PC-3 (cell line): ENCODE measurements at places on chromosomes 6 and 20. TPM values are rescaled to one million over a fixed set of nuclear protein-coding genes. Genes with fewer than 3 reads are reported as not detected.
A peak's percentile ranks its signal among the peaks of the same experiment; 100 is the strongest.

The NHSL1 gene
- 4.8 and 6.1 TPM in 2 replicates for total RNA-seq

The BFSP1 gene
- total RNA-seq: 2.2 and 2.7 TPM in 2 replicates

The INSM1 gene
- total RNA-seq: 0.04 TPM in 1 of 2 replicates, not detected in the other

The FRK gene
- total RNA-seq: 0.46 and 0.66 TPM in 2 replicates

DNA sequence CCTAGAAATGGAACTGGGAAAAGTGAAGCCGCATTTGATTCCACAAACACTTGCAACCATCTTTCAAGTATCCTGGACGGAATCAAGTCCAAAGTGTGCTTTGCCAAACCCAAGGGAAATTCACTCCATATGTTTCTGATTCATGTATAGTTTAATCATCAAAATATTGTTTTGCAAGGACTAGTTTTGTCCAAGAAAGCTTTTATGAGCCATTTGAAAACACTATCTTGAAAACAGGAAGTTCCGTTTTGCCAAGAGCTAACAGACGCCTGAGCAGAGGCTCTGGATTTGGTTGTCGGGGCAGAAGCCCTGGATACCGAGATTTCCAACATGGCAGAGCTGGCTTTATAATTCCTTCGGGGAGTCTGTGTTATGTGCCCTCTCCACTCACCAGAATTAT lies 251.1 kb downstream of the PHACTR1 start:
- no peaks in the 10 kb centered on the region for H3K36me3 ChIP-seq
- no peaks in the 10 kb centered on the region for H3K4me1 ChIP-seq
- no peak overlapping the region for H3K4me3 ChIP-seq

GRCh38 chr6:137150072-137150471 lies 23.4 kb downstream of the IL22RA2 start:
- H3K27ac ChIP-seq: no peak overlapping the region
- H3K4me1 ChIP-seq: no peaks in the 10 kb centered on the region
- no peak for DNase-seq

DNA sequence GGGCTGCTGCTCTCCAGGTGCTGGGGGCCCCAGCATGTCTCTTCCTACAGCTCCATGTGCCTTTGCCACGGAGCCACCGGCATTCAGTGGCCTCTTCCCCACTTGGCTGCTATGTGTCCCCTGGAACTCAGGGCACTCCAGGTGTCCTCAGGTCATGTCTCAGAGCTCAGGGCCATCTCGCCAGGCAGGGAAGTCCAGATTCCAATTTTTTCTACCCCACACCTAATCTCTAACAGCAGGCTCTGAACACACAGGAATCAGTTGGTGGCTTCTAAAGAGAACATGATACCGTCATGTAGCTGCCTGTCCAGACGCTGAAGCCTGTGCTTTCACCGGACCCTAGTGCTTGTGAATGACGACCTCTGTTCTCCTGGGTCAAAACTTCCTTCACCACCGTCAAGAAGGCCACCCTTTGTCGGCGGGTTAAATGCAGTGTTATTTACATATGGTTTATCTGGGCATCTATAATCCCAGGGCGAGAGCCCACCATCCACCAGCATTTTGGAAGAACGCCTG lies 4.2 kb upstream of the SLCO4A1 start:
- peaks cover 8% of the 10 kb centered on the region for H3K4me1 ChIP-seq
- H3K27ac ChIP-seq: no peak overlapping the region
- no peaks in the 10 kb centered on the region for H3K36me3 ChIP-seq
- no peak overlapping the region for H3K4me3 ChIP-seq

GRCh38 chr6:167350275-167350696 lies 25.4 kb downstream of the TTLL2 start:
- H3K27me3 ChIP-seq: 0 out of 2 replicates have a peak, but pooled peaks cover 3% of the 10 kb centered on the region
- H3K36me3 ChIP-seq: no peaks in the 10 kb centered on the region

GRCh38 chr6:73657201-73657600 lies 3.4 kb upstream of the SLC17A5 start:
- DNase-seq: peak; percentile 14
- no peaks in the 10 kb centered on the region for H3K27me3 ChIP-seq
- H3K36me3 ChIP-seq: no peaks in the 10 kb centered on the region
- 0 out of 2 replicates have a peak overlapping the region, but pooled peaks have one; percentile 4 for H3K4me3 ChIP-seq
- peaks cover 25% of the 10 kb centered on the region for H3K4me1 ChIP-seq

DNA sequence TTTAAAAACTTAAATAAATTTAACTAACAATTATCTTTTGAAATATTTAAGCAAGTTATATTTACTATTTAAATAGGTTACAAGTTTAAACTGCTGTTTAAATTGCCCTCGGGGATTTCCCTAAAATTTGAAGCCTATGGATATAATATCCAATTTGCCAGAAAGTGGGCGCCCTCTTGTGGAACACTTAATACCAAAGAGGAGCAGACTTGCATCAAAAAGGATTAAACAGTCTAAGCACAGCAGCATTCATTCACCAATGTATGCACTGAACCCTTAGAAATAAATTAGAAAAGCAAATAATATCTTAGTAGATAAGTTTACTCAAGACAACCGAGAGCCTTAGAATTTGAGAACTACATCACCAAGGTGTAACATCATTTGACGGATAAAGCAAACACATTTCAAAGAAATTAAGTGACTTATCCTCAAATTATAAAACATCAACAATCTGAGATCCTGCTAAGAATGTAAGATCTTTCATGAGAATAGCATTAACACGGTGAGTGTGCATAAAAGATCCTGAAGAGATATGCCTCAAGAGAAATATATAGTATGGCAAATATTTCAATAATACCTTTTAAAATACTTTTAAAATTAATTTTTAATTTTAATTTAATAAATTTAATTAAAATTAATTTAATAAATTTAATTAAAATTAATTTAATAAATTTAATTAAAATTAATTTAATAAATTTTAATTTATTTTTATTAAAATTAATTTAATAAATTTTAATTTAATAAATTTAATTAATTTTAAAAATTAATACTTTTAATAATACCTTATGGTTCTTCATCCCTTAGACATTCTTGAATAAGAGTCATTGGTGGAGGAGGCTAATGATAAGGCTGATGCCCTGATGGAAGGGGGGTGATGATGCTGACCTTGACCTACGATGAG lies 11.5 kb upstream of the MEP1A start:
- no peak overlapping the region for H3K27ac ChIP-seq
- H3K4me3 ChIP-seq: no peak overlapping the region
- DNase-seq: peak; percentile 87
- H3K4me1 ChIP-seq: no peaks in the 10 kb centered on the region

GRCh38 chr6:124164343-124164742 lies 360.7 kb downstream of the NKAIN2 start:
- no peaks in the 10 kb centered on the region for H3K27me3 ChIP-seq
- H3K4me3 ChIP-seq: no peak overlapping the region
- no peaks in the 10 kb centered on the region for H3K36me3 ChIP-seq
- no peaks in the 10 kb centered on the region for H3K4me1 ChIP-seq

GRCh38 chr6:69489970-69490369 lies 306.8 kb downstream of the LMBRD1 start:
- no peak overlapping the region for H3K27ac ChIP-seq
- no peaks in the 10 kb centered on the region for H3K27me3 ChIP-seq
- no peaks in the 10 kb centered on the region for H3K36me3 ChIP-seq
- H3K4me1 ChIP-seq: no peaks in the 10 kb centered on the region
- no peak for DNase-seq

GRCh38 chr6:11018225-11018624 lies 25.9 kb downstream of the ELOVL2 start:
- no peaks in the 10 kb centered on the region for H3K36me3 ChIP-seq
- no peaks in the 10 kb centered on the region for H3K27me3 ChIP-seq
- no peak overlapping the region for H3K4me3 ChIP-seq
- no peak overlapping the region for H3K27ac ChIP-seq

- peaks cover 23% of the 10 kb centered on the region for H3K4me1 ChIP-seq
- peak; percentile 91 for DNase-seq
- H3K36me3 ChIP-seq: no peaks in the 10 kb centered on the region
- H3K4me3 ChIP-seq: peak overlapping the region; percentile 73
Measured at GRCh38 chr6:26312501-26313397, 52.2 kb upstream of the BTN3A2 start.

DNA sequence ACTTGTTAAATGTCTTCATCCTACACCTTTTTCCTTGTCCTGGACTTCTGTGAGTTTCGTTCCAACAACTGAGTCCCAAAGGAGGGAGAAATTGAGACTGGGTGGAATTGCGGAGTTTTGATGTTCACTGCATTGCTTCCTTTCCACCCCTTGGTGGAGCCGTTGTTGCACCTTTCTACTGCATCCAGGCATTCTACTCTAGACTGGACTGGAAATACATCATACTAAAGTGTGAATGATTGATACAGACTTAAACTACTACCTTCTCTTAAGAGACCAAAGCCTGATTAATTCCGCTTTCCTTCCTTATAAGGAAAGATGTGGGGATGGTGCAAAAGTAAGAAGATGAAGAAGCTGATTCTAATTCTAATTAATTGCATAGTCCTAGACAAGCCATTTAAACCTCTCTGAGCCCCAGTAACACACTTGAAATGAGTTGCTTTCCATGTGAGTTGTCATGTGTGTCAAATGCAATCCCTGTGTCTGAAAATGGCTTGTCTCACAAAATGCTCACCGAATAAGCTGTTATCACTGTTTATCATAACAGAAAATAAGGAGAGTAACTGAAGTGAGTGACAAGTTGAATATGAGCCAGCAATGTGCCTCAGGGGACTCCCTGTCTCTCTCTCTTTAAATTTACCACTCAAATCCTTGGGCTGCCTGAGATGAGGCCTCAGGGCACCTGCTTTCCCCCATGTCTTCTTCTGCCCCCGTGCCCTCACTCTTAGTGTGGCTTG lies 338.3 kb upstream of the CHD6 start:
- H3K4me1 ChIP-seq: no peaks in the 10 kb centered on the region
- no peaks in the 10 kb centered on the region for H3K27me3 ChIP-seq
- DNase-seq: peak; percentile 28
- no peak overlapping the region for H3K4me3 ChIP-seq
- H3K36me3 ChIP-seq: no peaks in the 10 kb centered on the region

DNA sequence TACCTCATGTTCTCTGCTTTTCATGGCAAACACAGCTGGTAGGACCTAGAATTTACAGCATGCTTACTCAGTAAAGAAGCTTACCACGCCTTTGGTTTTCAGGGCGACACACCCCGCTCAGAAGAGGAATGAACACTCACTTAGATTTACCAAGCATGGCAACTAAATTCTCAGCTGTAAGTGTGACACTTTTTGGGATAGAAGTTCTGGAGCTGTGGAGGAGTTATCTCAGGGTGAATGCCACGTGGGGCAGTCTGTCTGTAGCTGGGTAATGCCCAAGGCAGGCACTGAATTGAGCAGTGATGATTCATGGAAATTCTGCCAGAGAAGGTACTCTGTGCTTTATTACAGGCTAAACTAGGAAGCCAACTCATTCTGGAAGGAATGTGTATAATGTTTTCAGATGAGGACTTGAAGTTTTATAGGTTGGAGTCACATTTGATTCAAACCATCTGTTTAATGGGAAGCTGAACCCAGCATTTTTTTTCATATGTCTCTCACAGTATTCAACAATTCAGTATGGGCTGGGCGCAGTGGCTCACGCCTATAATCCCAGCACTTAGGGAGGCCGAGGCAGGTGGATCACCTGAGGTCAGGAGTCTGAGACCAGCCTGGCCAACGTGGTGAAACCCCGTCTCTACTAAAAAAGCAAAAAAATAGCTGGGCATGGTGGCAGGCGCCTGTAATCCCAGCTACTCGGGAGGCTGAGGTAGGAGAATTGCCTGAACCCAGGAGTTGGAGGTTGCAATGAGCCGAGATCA lies 3.5 kb upstream of the PRIM2 start:
- H3K4me3 ChIP-seq: peak overlapping the region; percentile 34; the same call in 1 of the 2 replicates
- H3K27me3 ChIP-seq: no peaks in the 10 kb centered on the region
- peaks cover 47% of the 10 kb centered on the region for H3K4me1 ChIP-seq
- H3K36me3 ChIP-seq: no peaks in the 10 kb centered on the region
- DNase-seq: peak; percentile 97

GRCh38 chr20:10603971-10604864 lies 69.6 kb downstream of the JAG1 start:
- peak; percentile 96 for DNase-seq
- H3K36me3 ChIP-seq: peaks cover 16% of the 10 kb centered on the region
- peak overlapping the region; percentile 97 for H3K27ac ChIP-seq
- H3K4me1 ChIP-seq: peaks cover 39% of the 10 kb centered on the region
- H3K27me3 ChIP-seq: no peaks in the 10 kb centered on the region
- H3K4me3 ChIP-seq: peak overlapping the region; percentile 32; the same call in 1 of the 2 replicates
